Renal cortex interstitium (tissue), 15 donors: ENCODE measurements at places on chromosomes 7 and 10.

GRCh38 chr10:32077896-32078485, 21.8 kb upstream of the KIF5B start:
- DNase-seq: no peak

- no peak for DNase-seq
Observed at GRCh38 chr7:154416714-154417113, 364.5 kb downstream of the DPP6 start.

DNA sequence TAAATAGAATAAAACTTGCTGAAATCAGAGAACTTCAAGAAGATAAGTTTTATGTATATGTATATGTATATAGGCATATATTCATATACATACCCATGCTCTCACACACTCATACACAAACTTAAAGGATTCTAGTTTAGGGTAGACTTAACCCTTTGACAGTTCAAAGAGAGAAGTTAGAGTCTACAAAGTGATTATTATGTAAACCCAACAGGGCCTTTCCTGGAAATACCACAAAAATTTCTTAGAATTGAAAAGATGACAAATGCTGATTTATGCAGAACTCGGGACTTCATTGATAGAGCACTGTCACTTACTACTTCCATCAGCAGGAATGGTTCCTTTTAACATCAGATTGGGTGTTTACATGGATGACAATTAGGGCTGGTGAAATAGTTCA, 763.5 kb downstream of the AUTS2 start:
- no peak for DNase-seq

GRCh38 chr10:6296828-6297251, 94.1 kb downstream of the PFKFB3 start:
- DNase-seq: no peak

DNA sequence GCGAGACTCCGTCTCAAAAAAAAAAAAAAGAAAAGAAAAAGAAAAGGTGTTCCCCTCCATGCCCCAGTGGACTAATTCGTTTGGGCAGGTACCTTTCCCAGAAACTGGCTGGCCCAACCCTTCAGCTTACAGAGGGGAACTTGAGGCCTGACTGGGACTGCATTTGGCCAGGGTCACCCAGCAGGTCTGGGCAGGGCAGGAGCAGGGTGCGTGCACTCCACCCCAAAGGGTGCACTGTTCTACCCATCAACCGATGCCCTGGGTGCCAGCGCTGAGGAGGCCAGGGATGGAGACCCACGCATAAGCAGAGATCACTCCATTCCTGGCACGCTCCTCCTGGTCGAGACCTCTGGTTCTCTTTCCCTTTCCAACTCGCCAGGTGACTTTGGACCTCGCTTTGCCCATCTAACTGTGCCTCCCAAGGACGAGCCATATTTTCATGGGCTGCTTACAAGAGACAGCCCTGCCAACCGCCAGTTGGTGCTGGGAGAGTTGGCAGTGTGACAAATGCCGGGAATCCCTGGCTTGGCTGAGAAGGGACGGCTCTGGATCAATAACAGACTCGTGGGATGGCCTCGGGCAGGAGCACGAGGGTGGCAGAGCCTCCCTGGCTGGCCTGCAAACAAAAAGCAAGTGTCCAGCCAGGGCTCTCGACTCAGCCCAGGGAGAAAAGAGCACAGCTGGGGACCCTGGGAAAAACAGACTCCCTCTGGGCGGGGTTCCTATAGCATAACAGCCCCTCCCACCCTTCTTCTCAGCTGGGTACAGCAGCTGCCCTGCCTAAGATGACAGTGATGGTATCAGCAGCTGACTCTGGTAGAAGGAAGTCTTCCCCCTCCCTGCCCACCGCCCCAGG, 7.9 kb downstream of the HSPB1 start:
- DNase-seq: no peak

- DNase-seq: no peak
Observed at GRCh38 chr7:24889611-24890010, 90.4 kb downstream of the OSBPL3 start.

DNA sequence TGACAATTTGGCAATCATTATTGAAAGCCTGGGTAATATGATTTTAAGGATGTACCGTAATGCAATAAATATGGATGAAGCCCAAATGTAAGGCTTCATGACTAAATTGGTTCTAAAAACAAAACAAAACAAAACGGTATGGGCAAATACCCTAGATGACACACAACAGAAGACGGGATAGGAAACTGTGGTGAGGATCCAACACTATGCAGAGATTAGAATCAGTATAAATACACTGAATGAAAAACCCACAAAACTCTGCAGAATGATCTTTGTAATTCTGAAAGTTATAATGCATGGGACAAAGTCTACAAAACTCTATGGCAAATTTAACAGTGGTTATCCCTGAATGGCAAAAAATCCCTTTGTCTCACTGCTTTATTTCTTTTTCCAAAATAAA, 57.6 kb downstream of the MALSU1 start:
- DNase-seq: no peak

- DNase-seq: no peak
Observed at GRCh38 chr7:155645662-155646061, 1.2 kb downstream of the RBM33 start.

DNA sequence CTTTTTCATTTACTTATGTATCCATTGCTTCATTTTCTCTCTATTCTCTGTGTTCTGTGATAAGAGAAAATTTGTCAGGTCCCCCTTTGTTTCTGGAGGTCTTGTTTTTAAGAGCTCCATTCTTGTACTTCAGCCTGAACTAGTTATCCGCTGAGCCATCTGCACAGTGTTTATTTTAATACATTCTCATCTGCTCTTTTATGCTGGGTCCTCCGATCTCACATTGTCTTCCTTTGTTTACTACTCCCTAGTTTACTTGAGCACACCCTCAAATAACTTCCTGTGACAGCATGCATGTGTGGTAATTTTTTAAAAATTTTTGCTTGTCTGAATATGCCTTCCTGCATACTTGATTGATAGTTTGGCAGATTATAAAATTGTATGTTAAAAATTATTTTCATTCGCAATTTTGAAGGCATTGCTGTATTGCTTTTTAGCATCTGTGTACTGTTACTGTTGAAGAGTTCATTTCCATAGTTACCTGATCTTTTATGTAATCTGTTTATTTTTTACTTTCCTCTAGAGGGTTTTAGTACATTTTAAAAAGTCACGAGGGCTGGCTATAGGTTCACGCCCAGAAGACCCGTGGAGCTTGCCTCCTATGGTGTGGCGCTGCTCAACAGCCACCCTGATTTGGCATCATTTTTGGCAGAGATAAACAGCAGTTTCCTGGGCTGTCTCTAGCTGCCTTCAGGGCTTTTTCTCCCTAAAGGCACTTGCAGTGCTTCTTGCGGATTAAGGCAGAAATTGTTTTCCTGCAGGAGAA, 31.9 kb downstream of the RSBN1L start:
- DNase-seq: no peak

- no peak for DNase-seq
Observed at GRCh38 chr7:105376908-105377533, 11.7 kb downstream of the SRPK2 start.

- no peak for DNase-seq
Observed at GRCh38 chr7:31549611-31550010, 35.7 kb downstream of the ITPRID1 start.

- DNase-seq: peak; percentile 52
Observed at GRCh38 chr10:43137717-43138020, 576 bp upstream of the CSGALNACT2 start.
